NCI-H226 (cell line): ENCODE measurements at places on chromosomes 5 and 9.
A peak's percentile ranks its signal among the peaks of the same experiment; 100 is the strongest.

DNA sequence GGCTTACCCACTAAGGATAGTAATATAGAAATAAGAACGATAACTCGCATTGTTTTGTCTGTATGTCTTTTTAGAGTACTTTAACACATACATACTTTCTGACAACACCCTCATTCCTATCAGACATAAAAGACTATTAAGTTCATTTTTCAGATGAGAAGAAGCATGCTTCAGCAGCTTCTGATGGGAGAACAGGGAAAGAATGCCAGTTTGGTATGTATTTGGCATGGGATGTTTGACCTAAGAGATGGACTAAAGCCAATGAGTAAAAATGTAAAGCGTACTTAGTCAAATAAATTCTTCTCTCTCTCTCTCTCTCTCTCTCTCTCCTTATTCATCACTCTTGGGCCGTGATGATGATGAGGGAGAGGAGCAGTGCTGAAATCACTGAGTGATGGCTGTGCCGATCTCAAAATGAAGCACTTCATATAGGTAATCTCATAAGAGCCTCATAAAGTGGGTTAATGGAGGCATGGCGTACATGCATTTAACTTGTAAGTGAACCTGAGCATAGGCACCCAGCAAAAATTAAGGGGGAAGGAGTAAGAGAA lies 71.5 kb downstream of the SLIT3 start:
- peak; percentile 70 for DNase-seq

DNA sequence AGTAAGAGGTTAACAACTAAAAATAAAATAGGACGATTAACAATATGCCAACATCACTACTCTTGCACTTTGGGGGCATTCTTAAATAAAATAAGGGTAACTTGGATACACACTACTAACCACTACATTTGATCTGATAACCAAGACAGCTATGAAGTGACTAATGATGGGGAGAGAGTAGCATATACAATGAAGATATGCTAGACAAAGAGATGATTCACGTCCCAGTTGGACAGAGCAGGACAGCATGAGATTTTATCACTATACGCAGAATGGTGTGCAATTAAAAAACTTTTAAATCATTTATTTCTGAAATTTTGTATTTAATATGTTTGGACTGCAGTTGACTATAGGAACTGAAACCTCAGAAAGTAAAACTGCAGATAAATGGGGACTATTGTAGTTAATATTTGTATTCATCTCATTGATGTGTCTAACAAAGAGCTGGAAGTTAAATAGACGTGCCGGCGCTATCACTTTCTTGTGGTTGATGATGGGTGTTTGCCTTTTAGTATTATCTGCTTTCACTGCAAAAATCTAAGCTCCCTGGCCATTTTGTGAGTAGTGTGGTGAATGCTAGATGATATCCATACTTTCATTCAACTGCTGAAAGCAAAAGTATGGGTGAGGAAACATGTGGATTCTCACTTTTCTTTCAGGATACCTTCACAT lies 18.7 kb downstream of the GIN1 start:
- no peak for DNase-seq

GRCh38 chr9:99825172-99826046 lies 3.7 kb downstream of the NR4A3 start:
- DNase-seq: no peak

GRCh38 chr5:59358005-59358861 lies 535.3 kb downstream of the PDE4D start:
- no peak for DNase-seq

- DNase-seq: no peak
Observed at GRCh38 chr9:100466171-100466828, 6.6 kb upstream of the TMEFF1 start.

DNA sequence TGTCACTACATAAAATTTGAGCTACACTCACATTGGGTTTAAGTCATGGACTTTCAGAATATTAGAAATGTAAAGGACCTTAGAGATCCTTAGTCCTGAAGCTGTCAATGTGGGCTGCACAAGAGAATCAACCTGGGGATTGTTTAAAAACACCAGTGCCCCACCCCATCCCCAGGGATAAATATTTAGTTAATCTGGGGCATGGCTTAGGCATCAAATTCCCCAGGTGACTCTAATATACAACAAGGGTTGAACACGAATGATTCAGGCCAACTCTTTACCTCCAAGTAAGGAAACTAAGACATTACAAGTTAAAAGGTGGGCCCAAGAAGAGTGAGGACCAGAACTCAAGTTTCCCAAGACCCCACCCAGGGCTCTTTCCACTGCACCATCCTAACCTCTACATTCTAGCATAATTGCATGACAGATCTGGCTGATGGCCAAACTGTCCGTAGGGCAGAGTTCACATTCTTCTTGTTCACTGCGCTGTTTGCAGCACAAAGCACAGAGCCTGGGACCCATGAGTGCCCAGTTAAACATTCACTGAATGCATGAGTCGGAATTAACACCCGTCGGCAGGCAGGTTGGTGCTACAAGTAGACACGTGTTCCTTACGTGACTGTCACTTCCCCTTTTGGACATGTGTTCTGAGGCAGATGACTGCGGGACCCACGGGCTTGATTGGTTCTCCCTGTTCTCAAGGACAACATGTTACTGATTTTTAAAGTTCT lies 25.2 kb downstream of the CYFIP2 start:
- DNase-seq: peak; percentile 34

- DNase-seq: peak; percentile 40
Observed at GRCh38 chr9:19411316-19411715, 2.5 kb downstream of the ACER2 start.

DNA sequence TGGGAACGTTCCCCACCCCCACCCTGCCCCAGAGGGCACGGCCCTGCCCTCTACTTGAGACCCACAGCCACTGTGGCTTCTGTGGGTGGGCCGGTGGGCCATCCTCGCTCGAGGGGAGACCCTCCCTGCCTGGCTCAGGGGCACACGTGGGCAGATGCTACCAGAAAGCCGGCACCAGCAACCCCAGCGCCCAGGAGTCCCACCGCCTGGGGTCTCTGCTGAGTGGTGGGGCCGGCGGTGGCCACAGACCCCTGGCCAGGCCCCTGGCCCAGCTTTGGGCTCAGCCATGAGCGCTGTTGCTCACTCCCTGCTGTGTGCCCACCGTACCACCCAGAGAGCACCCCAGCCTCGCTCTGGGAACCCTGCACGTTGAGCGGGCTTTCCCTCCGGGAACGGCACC lies 16.5 kb upstream of the NRARP start:
- no peak for DNase-seq

DNA sequence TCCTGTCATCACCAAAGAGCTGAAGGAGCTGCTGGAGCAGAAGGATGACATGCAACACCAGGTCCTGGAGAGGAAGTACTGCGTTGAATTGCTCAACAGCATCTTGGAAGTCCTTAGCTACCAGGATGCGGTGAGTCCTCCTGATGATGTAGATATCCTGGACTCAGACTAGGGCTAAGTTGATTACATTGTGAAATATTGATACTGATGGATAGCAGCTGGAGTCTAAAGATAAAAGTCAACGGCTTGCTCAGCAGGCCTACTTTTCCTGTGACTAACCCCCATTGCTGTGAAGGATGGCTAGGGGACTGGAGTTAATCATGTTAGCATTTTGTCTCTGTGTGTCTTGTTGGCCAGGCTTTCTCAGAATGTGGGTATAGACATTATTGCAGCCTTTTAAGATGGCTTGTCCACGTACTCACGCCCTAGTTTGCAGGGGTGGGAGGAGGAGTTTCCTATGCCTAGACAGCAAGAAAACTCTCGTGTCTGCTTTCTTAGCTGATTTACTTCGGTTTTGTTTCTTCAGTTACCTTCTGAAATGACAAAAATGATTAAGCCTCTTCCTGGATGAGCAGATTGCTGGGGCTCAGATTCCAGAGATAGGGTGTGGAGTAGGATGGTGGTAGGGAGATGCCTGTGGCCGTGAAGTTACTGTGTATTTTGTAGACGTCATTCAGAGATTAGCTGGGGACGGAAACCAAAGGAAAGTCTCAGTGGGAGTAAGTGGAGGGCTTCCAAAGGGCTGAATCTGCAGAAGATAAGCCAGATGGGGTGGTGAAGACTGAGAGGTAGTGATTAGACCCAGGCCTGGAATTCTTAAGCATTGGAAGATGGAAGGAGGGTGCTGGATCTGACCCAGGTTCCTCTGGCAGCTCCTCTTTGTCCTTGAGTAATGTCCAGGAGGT lies 166.3 kb downstream of the DOCK2 start:
- peak; percentile 88 for DNase-seq

DNA sequence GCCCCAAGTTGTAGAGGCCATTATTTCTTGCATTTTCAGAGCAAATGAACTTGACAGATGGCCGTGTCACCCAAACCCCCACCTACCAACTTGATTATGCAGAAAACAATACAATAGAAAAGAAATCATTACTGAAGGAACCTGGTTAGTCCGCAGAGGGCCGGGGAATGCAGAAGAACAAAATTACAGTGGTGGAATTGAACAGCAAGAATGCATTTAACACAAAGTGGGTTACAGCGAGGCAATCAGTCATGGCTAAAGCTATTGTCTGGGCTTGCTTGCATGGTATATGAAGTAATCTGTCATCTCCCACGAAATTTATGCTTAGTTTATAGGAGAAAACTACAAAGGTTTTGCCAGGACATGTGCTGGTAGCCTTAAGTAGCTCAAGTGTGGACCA lies 238.3 kb upstream of the IRX1 start:
- no peak for DNase-seq

DNA sequence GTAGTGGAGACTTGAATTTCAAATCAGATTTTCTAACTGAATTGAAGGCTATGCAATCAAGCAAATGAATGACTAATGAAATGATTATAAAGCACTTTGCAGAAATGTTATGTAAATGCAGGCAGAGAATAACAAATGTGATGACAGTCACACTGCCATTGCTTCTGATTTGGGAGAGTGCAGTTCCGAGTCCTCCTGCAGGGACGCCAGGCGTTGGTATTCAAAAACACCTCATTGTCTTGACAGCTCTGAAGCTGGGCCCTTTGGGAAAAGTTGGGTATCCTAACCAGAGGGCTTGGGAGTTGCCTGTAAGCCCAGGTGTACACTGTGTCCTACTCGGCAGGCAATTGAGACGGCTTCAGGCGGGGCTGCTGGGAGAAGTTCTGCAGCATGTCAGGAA lies 57.9 kb downstream of the C5orf15 start:
- DNase-seq: no peak

DNA sequence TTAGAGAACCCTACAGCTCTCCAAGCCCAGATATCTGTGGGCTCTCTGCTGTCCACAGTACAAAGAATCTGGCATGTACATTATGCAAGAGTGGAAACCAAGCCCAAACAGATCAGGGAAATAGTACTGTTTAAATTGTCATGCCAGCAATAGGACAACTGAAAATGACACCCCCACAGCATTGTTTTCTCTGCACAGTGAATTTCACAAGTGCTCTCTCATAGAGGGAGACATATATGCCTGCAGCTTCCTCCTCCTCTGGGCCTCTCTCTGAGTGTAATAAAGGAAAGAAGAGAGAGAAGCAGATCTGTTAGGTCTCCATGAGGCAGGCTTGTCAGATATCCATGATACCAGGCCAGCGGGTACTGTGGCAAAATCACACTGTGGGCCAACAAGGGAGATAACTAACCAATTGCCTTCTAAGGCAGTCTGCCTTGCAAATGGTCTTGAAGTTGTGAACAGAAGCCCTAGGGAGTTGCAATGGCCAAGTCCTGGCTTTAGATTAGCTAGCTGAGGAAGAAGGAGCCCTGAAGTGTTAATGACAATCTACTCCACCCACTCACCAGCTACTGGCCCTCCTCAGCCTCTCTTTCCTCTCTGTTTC lies 54.4 kb upstream of the JMY start:
- DNase-seq: no peak

GRCh38 chr9:77569335-77569734 lies 78.8 kb downstream of the GNA14 start:
- no peak for DNase-seq

DNA sequence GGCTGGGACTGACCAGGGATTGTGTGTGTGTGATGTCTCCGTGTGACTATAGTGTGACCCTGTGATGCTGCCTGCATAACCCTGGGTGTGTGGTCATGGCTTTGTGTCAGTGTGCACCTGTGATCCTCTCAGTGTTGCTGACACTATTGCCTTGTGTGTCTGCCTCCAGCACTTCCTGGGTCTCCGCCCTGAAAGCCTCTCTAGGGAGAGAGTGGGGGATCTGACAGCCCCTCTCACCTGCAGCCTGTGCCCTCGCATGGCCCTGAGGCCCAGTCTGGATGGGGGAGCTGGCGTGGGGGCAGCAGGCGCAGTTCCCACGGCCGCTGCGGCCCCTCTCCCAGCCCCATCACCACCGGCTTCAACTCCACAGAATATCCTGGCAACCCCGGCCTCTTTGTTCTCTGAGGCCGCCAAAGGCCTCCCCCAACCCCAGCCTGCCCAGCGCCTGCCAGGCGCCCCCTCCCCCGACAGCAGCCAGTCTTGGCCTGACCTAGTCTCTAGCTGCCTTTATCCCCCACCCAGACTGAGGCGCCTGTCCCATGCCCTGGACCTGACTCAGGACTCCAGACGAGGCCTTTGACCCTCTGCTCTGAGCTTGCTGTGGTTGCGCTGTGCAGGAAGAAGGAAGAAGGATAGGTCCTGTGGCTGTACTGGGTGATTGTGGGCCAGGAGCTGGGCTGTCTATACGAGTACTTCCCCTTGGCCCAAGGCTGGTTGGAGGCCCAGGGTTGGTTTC lies 38.7 kb downstream of the CXXC5 start:
- DNase-seq: no peak

- no peak for DNase-seq
Observed at GRCh38 chr9:25177858-25178257, 500.4 kb downstream of the TUSC1 start.

DNA sequence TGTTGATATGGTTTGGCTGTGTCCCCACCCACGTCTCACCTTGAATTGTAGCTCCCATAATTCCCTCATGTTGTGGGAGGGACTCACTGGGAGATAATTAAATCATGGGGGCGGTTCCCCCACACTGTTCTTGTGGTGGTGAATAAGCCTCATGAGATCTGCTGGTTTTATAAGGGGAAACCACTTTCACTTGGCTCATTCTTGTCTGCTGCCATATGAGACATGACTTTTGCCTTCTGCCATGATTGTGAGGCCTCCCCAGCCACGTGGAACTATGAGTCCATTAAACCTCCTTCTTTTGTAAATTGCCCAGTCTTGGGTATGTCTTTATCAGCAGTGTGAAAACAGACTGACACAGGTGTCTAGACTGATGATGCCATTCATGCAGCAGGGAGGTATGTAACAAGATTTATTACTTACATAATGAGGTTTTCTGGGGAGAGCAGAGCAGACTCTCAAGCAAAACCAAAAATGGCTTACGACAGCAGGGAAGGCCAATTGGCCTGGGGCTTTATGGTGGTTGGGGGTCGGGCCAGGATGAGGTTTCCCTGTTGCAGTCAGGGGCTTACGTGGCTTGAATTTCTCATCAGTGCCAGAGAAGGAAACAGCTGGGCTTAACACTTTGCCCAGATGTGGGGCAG lies 9.5 kb upstream of the COMMD10 start:
- DNase-seq: no peak

GRCh38 chr5:180193749-180194375 lies 15.1 kb downstream of the RASGEF1C start:
- no peak for DNase-seq
